Amniotic epithelial cell (primary cell): ENCODE measurements at places on chromosomes 12 and 14.

- DNase-seq, result no peak
Measured at GRCh38 chr14:53890611-53891101, 66.0 kb downstream of the BMP4 start.

DNA sequence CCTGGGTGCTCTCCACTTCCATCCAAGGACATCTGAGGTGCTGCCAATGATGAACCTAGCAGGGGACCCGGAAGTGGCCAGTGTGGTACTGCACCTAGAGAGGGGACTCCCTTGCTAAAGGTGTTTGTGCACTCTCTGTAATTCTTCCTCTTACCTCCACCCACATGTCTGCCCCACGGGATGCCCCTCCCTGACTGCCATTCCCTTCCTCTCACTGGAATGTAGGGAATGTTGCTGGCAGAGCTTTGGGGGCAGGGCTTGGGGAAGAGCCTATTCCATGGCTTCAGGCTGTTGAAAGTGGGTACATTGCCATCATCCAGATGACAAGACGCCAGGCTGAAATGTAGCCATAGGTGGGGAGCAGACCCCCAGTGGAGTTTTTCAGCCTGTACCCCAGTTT is 153.2 kb downstream of the SMOC1 start:
- no peak for DNase-seq

GRCh38 chr14:25215607-25216006 is 165.7 kb upstream of the STXBP6 start:
- DNase-seq, result no peak

DNA sequence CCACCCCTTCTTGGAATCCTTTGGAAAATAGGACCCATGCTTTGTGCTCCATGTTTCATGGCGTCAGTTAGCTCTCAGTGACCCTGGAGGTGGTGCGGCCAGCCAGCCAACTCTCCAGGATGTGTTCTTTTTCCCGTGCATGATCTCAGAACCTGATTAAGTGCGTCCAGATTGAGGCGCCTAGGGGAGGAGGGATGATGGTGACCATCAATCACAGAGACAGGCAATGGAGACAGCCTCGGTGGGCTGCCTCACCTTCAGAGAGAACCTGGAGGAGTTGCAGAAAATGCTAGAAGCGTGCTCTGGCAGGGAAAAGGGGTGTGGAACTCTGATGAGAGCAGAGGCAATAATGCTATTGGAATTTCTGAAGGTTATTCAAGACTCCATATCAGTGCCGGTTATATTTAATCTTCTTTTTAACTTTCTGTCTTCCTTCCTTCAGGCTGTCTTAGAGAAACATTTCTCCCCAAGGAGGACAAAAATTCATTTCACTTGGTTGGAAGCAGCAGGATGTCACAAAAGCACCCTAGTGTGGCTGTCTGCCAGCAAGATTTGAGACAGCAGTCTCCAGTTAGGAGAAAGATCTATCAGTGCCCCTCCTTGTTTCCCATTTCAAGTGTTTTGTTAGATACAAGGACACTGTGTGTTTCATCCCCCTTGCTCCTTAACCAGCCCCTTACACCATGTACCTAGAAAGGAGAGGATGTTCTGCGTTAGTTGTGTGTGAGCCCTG is 53.3 kb upstream of the IGF1 start:
- DNase-seq, result no peak
